H4 (cell line): ENCODE measurements at places on chromosomes 16 and 17. TPM values are rescaled to one million over a fixed set of nuclear protein-coding genes. Genes with fewer than 3 reads are reported as not detected.

- no peak for DNase-seq
These were observed 7.0 kb upstream of the RBFOX3 start for GRCh38 chr17:79617740-79618382.

DNA sequence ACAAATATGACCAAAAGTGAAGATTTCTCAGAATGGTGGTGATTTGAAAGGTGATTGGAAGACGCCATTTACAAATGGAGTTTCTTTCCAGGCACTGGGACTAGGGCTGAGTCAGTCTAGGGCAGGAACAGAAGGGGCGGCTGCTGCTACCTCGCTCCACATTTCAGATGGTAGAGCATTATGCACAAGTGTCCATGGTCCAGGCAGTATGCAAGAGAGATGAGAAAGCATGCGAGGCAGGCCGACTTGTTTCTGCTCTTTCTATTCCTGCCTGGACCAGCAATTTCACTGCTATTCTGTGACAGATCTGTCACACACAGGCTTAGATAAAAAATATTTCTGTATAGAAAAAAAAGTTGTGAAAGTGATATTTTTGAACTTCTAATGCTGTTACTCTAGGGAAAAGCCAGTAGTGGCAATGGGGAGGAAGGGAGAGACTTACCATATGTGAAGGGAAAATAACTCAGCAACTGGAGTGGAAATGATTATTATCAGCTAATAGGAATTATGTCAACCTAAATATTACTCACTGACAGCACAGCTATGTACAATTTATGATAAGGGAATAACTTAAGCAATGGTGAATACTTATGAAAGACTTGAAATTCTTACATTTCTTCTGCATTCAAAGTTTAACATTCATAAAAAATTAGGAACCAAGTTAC lies 134.7 kb upstream of the NETO2 start:
- no peak for DNase-seq

GRCh38 chr17:56510554-56511342 lies 82.8 kb upstream of the NOG start:
- DNase-seq, result no peak

GRCh38 chr16:73210084-73210483 lies 162.2 kb upstream of the ZFHX3 start:
- DNase-seq, result no peak

DNA sequence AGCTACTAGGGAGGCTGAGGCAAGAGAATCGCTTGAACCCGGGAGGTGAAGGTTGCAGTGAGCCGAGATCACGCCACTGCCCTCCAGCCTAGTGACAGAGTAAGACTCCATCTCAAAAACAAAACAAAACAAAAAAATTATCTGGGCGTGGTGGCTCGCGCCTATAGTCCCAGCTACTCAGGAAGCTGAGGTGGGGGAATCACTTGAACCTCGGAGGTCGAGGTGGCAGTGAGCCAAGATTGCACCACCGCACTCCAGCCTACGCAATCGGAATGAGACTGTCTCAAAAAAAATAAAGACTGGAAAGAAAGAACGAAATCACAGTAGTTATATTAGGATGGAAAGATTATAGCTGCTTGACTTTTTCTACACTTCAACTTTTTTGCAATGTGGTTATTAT lies 18.9 kb downstream of the COG1 start:
- no peak for DNase-seq

The JUP gene
- 5.5 and 5.9 TPM in 2 replicates for total RNA-seq
